Right lung (tissue), 10 donors: ENCODE measurements at places on chromosomes 7 and 10. TPM values are rescaled to one million over a fixed set of nuclear protein-coding genes. Genes with fewer than 3 reads are reported as not detected.

- DNase-seq: no peak
Measured at GRCh38 chr10:115051216-115051615, 41.9 kb upstream of the ATRNL1 start.

Gene SPDYE16
- 3.1 TPM for polyA plus RNA-seq

Gene UNCX
- not detected for polyA plus RNA-seq

Gene ZNF736
- polyA plus RNA-seq: 21.9 TPM

DNA sequence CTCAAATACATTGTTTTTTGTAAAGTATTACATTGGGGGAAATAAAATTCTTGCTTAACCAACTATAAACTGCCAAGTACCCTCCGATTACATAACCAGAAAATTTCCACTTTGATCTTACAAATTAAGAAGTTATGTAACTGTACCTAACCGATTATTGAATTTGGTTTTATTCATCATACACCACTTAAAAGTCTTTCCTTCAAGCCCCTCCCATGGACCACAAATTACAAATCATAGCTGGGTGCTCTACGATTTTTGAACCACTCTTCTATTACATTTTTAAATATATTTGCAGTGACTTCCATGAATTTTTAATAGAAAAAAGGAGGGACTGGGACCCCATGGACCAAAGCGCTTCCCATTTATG, 630 bp downstream of the ZNF680 start:
- DNase-seq: no peak
